Stimulated activated CD4-positive, alpha-beta T cell treated with anti-CD3 and anti-CD28 coated beads, TNF-alpha, amount 100 ng/mL, for 24 hours (primary cell): ENCODE measurements at places on chromosomes 13 and 19.

DNA sequence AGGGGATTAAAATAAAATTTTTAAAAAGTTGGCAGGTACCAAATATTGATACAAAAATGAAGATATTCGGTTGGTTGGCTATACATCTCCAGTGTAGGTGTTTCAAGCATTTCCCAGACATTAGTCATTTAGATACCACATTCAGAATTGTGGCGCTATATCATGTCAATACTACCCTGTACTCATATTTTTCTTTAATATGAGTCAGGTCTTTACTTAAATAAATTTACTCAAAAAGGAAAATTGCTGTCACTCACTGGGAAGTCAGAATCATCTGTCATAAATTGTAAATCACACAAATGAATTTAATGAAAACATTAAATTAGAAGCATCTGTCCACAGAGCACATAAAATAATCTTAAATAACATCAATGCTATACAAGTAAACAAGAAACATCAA is 134.2 kb downstream of the TSHZ3 start:
- DNase-seq, result no peak

- DNase-seq, result no peak
These were observed 21.4 kb downstream of the TEX29 start for GRCh38 chr13:111341886-111342285.

GRCh38 chr19:16688084-16688483 is 27.1 kb downstream of the TMEM38A start:
- no peak for DNase-seq

- no peak for DNase-seq
These were observed 422 bp upstream of the ZNF575 start for GRCh38 chr19:43532571-43532961.

- no peak for DNase-seq
These were observed 499 bp upstream of the KLK13 start for GRCh38 chr19:51065221-51065960.

- DNase-seq, result no peak
These were observed at the start of gene MAB21L1 for GRCh38 chr13:35475960-35476943. MAB21L1 (minus strand) TSS chr13:35476689; CDS start chr13:35476138, 551 bp downstream.

DNA sequence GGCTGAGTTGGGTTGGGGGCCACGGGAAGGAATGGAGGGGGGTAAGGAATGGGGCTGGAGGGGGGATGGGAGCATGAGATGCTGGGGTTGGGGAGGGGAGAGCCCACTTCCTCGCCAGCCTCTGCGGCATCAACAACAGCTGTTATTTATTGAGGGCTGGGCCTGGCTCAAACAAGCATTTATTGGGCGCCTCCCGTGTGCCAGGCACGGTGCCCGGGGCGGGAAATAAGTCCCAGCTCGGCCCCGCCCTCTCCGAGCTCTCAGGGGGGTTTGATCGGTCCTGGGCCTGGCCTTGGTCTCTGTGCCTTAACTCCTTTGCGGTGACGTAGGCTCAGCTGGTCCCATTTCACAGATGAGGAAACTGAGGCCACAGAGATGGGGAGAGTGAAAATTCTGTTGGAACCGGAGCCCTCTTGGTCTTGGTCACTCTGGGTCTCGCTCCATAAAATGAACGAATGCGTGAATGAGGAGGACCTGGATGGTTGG is 919 bp upstream of the ADAMTS10 start:
- no peak for DNase-seq
